ENCODE measurements at places on chromosomes 4 and X.
A peak's percentile ranks its signal among the peaks of the same experiment; 100 is the strongest.

GRCh38 chrX:58025979-58026378, 115.7 kb upstream of the ZXDA start:
- no peak for DNase-seq

DNA sequence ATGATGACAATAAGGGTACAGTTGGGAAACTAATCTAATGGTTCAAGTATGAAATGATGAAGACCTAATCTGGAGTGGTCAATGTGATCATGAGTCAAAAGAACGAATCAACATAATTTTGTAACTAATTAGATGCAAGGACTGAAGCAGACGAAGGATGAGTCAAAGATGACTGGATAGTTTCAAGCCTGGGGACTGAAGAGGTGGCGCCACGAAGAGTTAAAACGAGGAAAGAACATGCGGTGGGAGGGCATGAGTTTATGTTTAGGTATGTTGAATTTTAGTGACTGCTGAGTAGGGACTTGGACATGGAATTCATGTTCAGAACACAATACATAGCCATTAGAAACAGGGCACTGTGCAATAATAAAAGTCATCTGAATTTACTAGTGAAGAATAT, 221.5 kb upstream of the FAM241A start:
- DNase-seq, result no peak

- no peak for DNase-seq
These were observed 1646.9 kb upstream of the ADGRL3 start for GRCh38 chr4:59553063-59553720.

- DNase-seq, result no peak
These were observed 734 bp downstream of the STOX2 start for GRCh38 chr4:183905593-183906488.

DNA sequence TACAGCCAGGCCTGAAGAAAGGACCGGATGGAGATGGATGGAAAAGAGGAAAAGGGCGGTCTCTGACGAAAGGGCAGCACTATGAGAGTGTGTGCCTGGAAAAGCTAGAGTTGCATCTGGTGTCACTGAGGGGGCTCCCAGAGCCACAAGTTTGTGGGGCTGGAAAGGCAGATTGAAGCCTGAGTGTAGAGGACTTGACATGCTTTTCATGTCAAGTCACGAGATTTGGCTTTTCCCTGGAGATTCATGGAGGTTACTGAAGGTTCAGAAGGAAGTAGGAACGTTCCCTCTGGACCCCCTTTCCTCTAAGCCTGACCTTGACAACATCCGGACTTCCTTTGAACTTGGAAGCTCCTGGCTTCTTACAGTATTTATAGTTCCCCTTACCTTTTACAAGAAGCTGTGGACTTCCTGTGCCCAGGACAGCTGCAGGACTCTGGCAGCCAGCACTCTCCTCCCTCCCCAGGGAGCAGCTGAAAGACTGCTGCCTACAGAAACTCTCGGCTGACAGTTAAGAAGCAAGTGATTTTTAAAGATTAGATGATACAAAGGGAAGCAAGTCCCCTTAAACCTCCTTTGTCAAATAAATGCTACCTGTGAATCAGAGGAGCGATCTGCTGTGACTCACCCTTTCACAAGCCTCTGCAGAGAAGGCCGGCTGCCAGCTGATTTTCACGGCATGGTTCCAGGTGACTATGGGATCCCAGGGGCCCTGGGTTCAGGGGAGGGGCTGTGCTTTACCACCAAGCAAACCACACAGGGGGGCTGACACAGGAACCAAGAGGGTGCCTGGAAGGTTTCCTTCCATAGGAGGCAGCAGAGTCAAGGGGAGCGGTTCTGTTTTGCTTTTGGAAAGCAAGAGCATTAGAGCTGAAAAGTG, 72.9 kb upstream of the STIM2 start:
- DNase-seq, result no peak

DNA sequence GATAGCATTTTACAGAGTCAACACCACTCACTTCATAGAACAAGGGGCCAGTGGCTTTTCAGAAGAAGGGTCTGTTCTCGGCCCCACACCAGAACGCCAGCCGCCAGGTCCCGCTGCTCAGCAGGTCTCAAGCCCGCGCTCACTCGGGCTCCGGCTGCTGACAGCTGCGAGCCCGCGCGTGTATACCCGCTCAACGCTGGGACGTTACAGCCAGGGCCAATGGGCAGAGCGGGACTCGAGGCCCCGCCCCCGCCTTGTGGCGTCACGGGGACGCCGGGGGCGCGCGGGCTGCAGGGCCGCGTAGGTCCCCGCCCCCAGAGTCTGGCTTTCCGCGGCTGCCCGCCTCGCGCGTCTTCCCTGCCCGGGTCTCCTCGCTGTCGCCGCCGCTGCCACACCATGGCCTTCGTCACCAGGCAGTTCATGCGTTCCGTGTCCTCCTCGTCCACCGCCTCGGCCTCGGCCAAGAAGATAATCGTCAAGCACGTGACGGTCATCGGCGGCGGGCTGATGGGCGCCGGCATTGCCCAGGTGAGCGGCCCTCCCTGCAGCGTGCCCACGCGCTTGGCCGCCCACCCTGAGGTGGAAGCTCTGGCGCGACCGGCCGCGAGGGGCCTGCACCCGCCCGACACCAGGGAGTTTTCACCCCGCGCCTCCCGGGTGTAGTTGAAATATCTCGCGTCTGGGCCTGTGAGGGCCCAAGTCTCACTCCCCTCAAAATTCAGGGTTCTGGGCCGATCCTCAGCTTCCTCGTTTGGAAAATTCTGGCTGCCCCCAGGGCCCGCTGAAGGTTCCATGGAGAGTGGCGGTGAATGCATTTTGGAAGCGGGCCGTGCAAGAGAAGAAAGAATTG, at the start of gene HADH:
HADH (plus strand) TSS at position 353 of the 850 bp plus-strand sequence; CDS start at position 397, 44 bp downstream.
- DNase-seq, result peak; percentile 56

- DNase-seq, result no peak
These were observed 21.6 kb downstream of the GUCY1A1 start for GRCh38 chr4:155688211-155688610.

- no peak for DNase-seq
These were observed 16.2 kb upstream of the SGMS2 start for GRCh38 chr4:107808572-107808971.

DNA sequence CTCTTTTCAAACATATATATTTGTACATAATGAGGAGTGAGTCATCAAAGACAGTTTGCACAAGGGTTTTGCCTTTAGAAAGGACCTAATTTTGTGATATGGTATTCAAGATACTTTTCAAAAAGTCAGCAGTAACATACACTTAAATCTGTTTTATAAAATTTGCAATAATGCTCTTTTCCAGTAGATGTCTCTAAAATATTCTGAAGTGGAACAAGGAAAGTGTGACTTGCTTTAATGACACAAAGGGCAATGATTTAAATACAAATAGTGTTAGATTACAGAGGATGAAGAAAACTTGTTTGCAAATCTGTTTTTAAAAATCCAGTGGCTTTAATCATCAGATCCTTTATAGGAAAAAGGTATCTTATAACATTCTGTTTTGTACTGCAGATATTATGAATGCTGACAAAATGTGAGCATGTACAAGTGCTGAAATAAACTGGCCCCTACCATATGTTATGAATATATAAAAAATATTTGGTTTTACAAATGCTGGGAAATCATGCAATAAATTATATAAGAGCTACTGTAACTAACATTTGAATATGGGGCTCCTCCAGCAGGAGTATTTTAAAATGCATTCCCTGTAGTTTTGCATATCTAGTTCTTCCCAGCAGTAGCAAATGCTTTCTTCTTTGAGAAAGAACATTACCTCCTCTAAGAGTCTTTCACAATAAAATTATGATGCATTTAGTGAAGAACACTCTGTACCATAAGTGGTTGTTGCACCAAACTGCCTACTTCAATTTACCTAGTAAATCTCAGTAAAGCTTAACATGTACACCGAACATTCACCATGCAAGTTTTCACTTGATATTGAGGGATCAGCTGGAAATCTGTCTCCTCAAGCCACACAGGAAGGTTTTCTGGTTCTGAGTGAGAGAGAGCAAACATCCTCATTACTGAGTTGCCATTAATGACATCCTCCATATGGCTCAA, 20.2 kb downstream of the MMRN1 start:
- DNase-seq, result no peak

DNA sequence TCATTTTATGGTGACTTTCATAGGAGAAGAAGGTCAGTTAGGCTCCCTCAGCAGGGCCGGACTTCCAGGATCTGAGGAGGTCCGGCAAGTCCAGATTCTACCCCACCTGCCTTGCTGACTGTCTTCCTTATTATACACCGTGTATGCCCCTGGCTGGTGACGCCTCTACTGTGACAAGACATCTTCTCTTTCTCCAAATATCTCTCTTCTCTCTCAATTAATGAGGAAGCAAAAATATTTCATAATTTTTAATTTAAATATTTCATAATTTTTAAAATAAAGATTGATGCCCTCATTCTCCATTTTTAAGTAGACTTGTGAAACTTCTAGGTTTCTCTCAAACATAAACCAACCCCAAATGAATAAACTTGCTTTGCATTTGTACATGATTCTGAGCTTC, 202.5 kb downstream of the NSUN7 start:
- DNase-seq, result no peak

GRCh38 chr4:108411836-108412235, 208.5 kb upstream of the RPL34 start:
- no peak for DNase-seq

DNA sequence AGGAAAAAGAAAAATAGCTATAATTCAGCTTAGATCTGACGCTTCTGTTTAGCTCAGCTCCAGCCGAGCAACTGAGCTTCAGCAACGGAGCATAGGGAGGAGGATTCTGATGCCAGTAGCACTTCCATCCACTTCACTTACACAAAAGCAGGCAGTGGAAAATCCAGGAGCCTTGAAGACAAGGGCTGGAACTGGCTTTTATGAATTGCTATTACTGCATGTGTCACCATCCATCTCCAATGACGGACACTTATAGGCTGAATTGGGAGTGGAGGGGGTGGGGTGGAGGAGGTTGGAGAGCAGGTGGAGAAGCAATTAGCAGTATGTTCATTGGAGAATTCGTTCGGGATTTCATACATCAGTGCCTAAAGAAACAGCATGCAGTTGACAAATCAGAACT, 15.6 kb downstream of the ENOX2 start:
- no peak for DNase-seq

DNA sequence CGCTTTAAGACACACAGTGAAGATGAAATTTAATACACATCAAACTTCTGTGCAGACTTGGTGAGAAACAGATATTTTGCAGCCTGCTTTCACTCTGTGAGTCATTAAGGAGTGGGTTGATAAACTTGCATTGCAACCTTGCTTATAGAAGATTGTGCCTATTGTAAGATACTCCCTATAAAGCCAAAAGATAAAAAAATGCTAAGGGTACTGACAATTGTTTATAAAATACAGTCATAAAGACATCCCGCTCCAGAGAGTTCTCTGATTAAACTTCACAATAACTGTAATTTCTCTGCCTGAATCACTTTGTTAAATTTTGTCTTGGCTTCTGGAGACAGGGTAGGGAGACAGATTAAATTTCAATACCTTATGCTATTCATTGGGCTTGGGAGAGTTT, 49.1 kb downstream of the GALNT7 start:
- no peak for DNase-seq

GRCh38 chrX:1124531-1124930, 87.9 kb downstream of the CRLF2 start:
- no peak for DNase-seq

DNA sequence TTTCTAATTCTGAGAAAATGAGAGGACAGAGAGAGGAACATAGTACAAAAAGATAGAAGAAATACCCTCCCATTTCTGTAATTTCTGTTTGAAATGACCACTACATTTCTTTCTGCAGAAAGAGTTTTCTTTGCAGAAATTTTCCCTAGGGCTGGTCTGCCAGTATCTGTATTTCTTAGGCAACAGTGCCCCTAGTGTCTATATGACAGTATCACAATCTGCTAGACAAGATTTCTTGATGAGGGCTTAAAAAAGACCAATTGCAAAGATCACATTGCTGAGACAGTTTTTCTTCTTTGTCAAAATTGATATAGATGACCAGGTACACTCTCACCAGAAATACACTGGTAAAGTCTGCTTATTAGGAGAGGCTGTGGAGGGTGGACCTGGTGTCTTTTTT, 81.0 kb upstream of the ZDHHC15 start:
- DNase-seq, result no peak

DNA sequence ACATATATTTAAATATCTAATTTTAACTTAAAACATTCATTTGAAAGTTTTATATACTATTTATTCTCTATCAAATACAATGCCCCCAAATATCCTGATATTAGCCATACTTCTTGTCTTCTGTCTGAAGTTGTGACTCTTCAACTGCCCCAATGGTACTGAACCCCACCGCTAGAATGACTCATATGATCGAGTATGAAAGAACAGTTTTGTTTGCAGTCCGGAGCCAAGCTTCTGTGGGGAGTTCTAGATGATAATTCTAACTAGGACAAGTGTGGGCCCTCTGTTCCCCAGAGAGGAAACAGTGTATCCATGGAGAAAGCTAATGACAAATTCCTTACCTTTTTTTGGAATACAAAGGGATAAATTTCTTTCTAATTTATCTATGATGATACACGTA, 24.7 kb upstream of the CT47A1 start:
- DNase-seq, result no peak

DNA sequence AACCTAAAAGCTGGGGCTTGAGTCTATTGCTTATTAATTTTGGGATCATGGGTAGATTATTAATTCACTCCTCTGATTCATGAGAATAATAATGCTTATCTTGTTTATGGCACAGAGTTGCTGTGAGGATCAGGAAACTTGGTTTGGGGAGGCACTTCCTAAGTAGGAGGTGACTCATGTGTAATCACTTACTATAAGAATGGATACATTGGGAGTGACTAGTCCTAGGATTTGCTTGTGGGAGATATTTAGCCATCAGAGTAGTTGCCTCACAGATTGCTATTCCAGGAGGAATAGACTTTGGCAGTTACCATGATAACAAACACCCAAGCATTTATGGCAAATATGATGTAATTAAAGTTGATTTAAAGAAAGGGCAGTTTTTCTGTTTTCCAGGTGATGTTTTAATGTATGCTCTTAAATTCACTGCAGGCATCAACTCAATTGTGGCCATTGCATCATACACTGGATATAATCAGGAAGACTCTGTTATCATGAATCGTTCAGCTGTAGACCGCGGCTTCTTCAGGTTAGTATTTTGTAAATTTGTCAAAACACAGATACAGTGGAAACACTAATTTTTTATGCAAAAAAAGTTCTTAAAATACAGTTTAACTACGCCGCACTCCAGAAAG, 41.9 kb downstream of the POLR2B start:
- DNase-seq, result no peak

- DNase-seq, result no peak
These were observed at the start of gene FATE1 for GRCh38 chrX:151715752-151716151. Gene FATE1 (plus strand): TSS chrX:151716035. CDS start chrX:151716120, 85 bp downstream.

DNA sequence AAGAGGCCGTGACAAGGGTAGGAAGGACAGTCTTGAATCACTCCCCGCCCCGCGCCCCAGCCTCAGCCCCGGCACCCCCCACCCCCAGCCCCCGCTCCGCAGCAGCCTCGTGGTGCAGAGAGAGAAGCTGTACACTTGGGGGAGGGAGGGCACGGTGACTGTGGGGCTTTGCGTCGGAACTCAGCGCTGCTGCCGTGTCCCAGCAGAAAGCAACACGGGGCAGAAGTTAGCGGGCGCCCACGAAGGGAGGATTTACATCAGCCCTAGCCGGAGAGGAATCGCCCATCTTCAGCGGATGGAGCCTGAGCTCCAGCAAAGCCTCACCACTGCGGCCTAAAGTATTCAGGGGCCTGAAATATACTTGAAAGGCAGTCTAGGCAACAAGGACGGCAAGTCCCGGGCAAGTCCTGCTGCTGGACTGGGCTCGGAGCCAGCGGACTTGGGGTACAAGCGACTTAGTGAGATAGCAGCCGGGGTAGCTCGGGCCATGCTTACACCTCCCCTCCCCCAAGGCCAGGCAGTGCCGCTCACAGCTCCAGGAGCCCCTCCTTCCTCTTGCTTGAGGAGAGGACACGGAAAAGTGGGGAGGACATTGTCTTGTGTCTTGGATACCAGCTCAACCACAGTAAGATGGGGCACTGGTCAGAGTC, 18.5 kb upstream of the OPN1LW start:
- no peak for DNase-seq

All from HFF-Myc (cell line).